ENCODE measurements at places on chromosomes 12 and 14.

DNA sequence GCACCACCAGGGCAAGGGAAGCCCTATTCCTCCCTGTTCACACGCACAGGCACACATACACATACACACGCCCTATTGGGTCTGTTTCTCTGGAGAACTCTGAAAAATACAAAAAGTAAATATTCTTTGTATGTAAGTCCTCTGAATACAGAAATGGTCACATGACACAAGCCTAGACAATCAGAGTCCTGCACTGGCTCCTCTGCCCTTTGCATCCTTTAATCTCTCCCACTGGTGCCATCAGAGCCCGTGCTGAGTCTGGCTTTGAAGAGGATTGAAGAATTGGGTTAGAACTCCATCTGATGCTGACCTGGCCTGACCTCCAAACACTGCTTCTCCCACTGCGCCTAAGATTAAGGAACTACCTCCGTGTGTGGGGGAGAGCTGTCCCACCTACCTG is 273.2 kb upstream of the TBX3 start:
- DNase-seq: no peak

DNA sequence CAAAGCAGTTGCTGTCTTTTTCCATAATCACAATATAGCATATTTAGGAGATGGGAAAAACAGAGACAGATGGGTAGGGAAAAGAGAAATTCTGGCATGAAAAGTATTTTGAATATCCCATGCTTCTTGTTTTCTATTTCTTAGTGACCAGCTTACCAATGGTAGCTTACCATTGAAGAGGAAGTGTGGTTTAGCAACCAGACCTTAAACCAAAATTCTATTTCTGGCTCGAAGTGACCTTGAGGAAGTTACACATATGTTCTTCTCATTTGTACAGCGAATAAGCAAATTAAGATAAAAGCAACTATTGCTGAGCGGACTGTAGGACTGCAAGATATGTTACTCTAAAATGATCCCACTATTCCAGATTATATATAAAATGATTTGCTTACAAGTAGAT is 82.9 kb downstream of the FGD4 start:
- no peak for DNase-seq

- no peak for DNase-seq
These were observed 129.7 kb upstream of the GRIP1 start for GRCh38 chr12:66808606-66809005.

DNA sequence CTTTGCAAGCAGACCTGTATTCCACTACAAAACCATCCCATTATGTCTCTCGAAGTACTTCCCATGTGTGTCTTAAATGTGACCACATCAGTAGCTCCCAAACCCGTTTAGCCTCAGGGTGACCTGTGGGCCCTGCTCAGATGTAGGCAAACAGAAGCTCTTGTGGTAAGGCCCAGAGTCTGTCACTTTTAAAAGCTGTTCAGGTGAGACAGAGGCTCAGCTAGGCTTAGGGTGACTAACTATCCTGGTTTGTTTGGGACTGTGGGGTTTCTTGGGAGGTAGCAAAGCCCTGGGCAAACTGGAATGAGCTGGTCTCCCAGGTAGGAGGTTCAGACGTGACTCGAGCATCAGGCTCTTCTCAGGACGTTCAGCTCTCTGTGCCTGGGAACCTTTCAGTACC is 64.5 kb upstream of the VASH1 start:
- no peak for DNase-seq

- DNase-seq: no peak
These were observed 325.0 kb downstream of the CCER1 start for GRCh38 chr12:90630006-90630405.

DNA sequence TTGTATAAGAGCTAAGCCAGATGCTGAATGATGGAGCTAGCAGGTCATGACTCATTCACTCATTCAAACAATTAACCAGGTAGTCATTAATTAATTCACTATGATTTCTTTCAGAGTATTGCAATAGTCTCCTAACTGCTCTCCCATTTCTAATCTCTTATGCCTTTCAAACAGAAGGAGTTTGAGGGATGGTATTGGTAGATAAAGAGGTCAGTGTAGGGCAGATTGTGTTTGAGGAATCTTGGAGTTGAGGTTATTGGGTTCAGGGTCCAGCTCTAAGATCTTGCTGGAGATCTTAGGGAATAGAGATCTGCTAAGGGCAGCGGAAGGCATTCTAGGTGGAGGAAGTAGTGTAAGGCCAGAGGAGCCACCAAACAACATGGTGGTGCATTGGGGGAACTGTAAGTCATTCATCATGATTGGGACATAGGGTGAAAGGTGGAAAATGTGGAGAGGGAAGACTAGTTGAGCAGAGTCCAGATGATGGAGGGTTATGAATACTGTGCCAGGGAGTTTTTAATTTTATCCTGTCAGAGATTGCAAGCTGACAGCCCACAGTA is 11.7 kb downstream of the DGKA start:
- DNase-seq: no peak

- peak; percentile 27 for DNase-seq
These were observed 51.8 kb downstream of the PPP2R5C start for GRCh38 chr14:101813171-101813759.

DNA sequence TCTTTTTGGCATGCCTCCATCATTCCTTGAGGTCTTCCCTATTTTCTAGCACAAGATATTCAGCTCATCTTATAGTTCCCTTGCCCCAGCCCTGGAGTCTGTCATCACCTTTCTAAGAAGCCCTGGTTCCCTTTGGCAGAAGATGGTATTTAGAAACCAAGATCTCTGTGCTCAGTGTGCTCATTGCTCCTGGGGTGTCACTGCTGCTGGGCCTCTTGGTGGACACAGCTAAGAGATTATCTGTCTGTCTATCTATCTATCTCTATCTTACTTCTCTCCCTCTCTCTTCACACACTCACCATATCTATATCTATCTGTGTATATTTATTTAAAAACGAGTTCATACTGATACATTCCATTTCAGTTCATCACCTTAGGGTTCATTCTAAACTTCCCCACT is 67.2 kb downstream of the DAO start:
- DNase-seq: no peak

DNA sequence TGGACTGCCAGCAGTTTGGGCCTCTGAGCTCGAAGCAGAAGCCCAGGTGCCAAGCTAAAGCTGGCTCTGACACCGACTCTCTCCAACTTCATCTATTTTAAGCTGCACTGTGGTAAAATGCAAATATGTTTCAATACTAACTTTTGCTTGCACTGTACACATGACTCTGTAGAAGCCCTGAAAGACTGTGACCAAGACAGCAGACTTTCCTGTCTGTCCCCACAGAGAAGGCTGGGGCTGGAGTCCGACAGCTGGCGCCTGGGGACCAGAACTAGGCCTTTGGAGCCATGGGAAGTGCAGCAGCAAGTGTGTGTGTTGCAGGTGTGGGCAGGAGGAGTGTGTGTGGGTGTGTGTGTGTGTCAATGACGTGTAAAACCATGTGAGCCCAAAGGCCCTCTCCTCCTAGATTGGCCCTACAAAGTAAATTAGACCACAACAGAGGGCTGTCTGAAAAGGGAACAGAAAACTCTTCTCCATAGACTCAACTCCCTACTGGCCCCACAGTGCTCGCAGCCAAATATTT is 16.4 kb upstream of the RAB35 start:
- DNase-seq: no peak

- no peak for DNase-seq
These were observed 156.3 kb downstream of the CCDC91 start for GRCh38 chr12:28346567-28346966.

GRCh38 chr14:90999299-90999698 is 61.1 kb downstream of the RPS6KA5 start:
- DNase-seq: no peak

DNA sequence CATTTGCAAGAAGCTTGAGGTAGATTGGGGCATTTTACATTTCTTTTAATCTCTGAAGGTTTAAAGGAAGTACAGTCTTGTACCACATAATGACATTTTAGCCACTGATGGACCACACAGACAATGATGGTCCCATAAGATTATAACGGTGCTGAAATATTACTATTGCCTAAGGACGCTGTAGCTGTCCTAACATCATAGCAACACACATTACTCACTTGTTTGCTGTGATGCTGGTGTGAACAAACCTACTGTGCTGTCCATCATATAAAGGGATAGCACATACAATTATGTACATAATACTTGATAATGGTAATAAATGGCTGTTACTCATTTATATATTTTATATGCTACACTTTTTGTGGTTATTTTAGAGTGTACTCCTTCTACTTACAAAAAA is 127.1 kb upstream of the CPNE8 start:
- DNase-seq: no peak

- peak; percentile 21 for DNase-seq
These were observed 22.5 kb downstream of the MRPS35 start for GRCh38 chr12:27733052-27733656.

DNA sequence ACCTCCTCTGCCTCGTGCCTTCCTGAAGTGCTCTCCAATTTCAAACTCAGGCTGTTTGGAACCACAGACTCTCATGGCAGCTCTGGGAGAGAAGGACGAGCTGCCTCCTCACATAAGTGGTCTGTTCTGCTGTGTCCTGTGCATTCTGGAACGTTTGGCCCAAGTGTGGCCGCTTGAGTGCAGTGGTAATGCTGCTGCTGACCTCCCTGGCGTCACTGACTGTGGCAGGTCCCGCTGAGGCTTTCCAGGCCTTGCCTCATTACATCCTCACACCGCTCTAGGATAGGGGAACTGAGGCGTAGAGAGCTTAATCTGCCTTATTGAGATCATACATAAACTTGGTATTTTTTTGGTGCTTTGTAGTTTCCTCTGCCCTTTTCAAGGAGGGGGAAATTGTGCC is 14.2 kb downstream of the CCDC92 start:
- DNase-seq: no peak

- no peak for DNase-seq
These were observed 4.8 kb downstream of the ITGA7 start for GRCh38 chr12:55702861-55703260.

DNA sequence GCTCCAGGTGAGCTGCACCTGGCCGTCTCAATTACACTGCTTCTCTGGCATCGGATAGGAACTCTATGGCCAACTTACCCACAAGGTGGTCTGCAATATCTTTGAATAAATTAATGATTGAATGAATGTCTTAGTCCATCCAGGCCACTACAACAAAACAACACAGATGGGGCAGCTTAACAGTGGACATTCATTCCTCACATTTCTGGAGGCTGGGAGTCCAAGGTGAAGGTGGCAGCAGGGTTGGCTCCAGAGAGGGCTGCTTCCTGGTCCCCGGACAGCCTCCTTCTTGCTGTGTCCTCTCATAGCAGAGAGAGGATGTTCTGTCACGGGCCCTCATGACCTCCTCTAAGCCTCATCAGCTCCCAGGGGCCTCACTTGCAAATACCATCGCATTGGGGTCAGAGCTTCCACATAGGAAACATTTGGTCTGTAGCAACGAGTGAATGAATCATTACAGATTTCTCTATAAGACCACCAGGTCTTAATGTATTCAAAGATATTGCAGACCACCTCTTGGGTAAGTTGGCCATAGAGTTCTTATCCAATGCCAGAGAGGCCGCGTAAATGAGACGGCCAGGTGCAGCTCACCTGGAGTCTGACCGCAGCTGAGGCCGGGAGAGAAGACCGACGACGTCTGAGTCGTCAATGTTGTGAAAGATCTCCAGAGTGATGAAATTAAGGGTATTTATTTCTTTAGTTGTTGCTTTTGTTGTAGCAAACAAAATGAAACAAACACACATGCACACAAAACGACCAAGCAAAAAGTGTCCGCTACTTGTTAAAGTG is 182.7 kb upstream of the C14orf180 start:
- DNase-seq: no peak

DNA sequence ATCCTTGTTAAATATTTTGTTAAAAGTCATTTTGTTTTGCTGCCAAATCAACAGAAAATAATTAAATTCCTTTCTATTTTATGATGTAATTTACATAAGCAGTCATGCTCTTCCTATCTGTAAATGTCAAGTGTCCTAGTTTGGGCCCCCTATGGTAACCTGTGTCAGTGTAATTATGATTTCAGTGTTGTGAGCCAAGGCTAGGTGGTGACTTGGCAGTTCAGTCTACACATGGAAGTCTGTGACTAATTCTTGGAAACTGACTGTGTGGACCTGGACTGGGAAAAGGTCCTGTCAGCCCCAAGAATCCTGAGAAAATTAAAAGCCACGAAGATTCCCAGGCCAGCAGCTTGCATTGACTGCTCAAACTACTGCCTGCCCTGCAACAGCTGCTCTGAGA is 371.0 kb downstream of the FUT8 start:
- no peak for DNase-seq

GRCh38 chr12:114355389-114356088 is 50.4 kb downstream of the TBX5 start:
- DNase-seq: no peak

DNA sequence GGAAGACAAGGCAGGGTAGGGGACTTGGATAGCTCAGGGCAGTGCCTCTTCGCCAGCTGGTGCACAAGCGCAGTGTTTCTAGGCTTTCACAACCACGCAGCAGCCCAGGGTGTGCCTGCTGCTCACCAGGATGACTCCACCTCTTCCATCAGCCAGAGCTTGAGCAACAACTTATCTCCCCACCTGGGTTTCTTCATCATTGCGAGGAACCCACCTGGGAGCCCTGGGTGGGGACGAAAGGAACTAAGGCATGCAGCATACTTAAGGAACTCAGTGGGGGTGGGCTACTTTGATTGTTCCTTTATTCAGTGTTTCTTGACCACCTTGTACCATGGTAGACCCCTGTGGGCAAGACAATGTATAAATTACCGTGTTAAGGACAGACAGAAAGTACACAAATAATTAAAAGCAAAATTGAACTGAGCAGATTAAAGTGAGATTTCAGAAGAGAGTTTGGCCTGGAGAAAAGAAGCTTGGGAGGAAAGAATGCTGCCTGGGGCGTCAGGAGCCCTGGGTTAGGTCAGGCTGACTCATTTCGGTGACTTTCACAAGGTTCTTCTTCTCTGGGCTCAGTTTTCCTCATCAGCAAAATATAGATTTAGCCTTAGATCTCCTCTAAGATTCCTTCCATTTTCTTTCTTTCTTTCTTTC is 22.9 kb downstream of the KRT18 start:
- DNase-seq: no peak

DNA sequence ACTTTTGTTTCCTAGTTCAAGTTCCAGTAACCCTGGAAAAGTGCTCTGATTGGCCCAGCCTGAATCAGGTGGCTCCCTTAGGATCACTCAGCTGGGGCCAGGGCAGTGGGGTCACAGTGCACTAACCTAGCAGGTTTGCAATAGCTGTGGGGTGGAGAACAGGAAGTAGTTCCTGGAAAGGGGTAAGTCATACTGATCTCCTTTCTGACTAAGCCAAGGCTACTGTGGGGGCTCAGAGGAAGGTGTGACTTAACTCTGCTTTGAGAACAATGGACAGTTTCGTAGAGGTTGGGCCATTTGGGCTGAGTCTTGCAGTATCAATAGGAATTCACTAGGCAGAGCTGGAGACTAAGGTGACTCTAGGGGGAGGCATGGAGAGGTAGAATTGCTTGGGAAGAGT is 89.4 kb downstream of the KIF26A start:
- peak; percentile 59 for DNase-seq

- DNase-seq: no peak
These were observed 250.9 kb upstream of the FOXN3 start for GRCh38 chr14:89667983-89668382.

GRCh38 chr12:25264862-25265261 is 14.1 kb upstream of the KRAS start:
- no peak for DNase-seq

DNA sequence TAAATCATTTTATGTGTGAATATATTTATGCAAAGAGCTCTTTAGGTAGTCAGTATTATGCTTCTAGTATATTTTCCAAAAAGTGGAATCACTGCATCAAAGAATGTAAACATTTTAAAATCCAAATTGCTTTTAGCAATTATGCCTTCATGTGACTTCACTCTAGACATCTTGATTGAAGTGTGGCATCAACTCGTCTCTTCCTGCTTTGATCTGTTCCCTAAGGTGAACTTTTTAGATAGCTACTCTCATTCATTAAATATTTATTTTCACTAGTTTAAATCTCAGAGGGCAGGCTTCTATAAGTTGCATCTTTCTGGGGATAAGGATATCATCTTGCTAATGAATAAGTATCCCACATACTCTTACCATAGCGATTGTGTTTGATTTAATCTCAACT is 39.2 kb downstream of the DHRS2 start:
- no peak for DNase-seq
